ENCODE measurements at places on chromosomes 7 and 10. TPM values are rescaled to one million over a fixed set of nuclear protein-coding genes. Genes with fewer than 3 reads are reported as not detected.

LIPM gene
- not detected for total RNA-seq

PLEKHS1 gene
- 0.03 TPM for total RNA-seq

COL17A1 gene
- total RNA-seq = 1.8 TPM

TUBAL3 gene
- 0.19 TPM for total RNA-seq

PNLIPRP3 gene
- total RNA-seq = not detected

ZNF32 gene
- 16.7 TPM for total RNA-seq

ASAH2 gene
- total RNA-seq = 0.38 TPM

EBLN1 gene
- not detected for total RNA-seq

ANKRD30A gene
- 0.31 TPM for total RNA-seq

NOS3 gene
- 0.63 TPM for total RNA-seq

TUBB8 gene
- not detected for total RNA-seq

NUDT13 gene
- total RNA-seq = 5.4 TPM

Data from A549 treated with GW870086 at 1 μM for 4 hours (cell line).